ENCODE measurements at places on chromosomes 6 and 20.

DNA sequence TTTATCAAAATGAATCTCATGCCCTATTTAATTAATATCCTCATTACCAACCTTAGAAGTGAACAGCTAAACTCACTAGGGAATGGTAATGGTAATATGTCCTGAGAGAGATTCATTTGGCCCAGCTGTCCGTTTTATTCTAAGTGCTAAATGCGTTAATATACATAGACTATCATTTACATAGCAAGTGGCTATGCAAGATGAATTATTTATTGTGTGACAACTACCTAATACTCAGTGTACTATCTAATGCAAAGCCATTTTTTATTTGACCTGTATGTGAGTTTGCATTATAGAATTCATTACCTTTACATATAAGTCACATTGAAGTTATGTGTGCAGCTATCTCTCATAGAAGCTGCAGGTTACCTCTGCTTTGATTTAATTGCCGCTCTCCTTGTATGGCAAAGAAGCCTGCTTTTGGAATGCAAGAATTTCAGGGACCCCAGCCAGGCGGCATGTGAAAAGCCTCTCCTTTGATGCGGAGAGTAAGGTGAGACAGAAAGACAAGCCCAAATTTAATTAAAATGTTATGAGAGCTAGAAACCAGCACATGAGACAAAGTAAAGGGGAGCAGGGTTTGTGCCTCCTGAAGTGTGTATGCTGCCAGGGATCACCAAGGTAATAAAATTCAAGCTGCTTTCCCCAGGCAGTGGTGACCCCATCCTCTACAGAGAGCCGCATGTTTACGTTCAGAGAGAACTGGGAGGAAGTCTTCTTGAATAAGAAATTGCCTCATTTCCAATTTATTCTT is 693.0 kb upstream of the MAP3K7 start:
- no peak overlapping the region for H3K27ac ChIP-seq
- no peak for DNase-seq
- no peaks in the 10 kb centered on the region for H3K27me3 ChIP-seq
- H3K36me3 ChIP-seq, result no peaks in the 10 kb centered on the region

DNA sequence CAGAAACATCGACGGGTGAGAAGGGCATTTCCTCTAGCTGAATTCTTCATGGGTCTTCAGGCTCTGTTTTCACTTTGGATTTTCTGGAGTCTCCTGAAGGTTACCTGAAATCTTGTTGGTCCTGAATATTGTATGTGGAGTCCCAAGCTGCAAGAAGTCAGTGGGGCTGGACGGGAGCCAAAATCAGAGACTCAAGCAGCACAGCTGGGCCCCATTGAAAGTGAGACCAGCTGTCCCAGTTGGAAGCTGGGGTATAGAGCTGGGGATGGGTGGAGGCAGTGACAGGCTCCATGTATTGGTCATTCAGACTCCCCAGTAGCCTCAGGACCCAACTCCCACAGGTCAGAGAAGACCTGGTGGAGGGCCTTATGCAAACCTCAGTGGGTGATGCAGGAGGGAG is 111.3 kb upstream of the MLN start:
- no peak overlapping the region for H3K4me3 ChIP-seq
- H3K4me1 ChIP-seq, result peaks cover 29% of the 10 kb centered on the region
- H3K27ac ChIP-seq, result peak overlapping the region; percentile 47
- H3K36me3 ChIP-seq, result no peaks in the 10 kb centered on the region
- H3K27me3 ChIP-seq, result peaks cover 6% of the 10 kb centered on the region
- DNase-seq, result no peak

DNA sequence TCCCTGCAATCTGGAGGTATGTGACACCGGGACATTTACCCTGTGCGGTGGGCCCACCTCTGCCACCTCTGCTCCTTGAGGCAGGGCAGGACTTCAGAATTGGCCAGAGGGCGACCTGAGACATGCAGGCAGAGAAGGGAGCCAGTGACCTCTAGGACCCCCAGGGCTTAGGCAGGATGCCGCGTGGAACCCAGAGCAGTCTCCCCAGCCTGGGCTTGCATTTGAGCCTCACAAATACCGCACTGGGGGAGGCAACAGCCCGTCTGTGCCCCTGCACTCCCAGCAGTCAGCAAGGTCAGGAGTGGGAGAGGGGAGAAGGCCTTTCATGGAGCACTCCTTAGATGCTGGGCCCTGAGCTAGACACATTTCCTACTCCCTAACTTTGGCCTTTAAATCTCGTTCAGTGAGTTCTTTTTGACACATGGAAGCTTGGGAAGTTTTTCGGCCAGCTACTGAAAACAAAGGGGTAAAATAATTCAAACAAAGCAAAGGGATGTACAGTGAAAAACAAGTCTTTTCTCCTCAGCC is 41.7 kb downstream of the C20orf203 start:
- H3K36me3 ChIP-seq, result no peaks in the 10 kb centered on the region
- H3K27ac ChIP-seq, result no peak overlapping the region
- H3K4me3 ChIP-seq, result no peak overlapping the region
- peaks cover 2% of the 10 kb centered on the region for H3K27me3 ChIP-seq

DNA sequence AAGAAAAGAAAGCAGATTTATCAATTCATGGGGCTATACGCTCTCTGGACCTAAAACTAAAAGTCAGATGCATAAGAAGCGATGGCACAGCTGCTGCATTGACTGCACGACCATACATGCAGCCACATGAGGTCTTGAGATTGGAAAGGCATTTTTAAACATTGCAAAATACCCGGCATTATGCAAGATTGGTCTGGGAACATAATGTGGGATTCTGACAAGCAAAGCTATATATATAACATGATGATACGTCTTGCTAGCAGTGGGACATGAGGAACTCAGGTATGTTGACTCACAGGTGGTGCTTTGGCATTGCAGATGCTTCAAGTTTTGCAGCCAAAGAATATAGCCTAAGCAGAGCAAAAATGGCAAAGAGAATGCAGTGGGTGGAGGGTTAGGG is 55.1 kb downstream of the SAMD3 start:
- no peak overlapping the region for H3K27ac ChIP-seq
- no peaks in the 10 kb centered on the region for H3K27me3 ChIP-seq
- H3K36me3 ChIP-seq, result peaks cover 55% of the 10 kb centered on the region

GRCh38 chr20:4082406-4083097 is 67.2 kb upstream of the RNF24 start:
- no peaks in the 10 kb centered on the region for H3K27me3 ChIP-seq
- peak overlapping the region; percentile 28 for H3K4me3 ChIP-seq
- DNase-seq, result peak; percentile 75
- peaks cover 10% of the 10 kb centered on the region for H3K36me3 ChIP-seq
- H3K27ac ChIP-seq, result peak overlapping the region; percentile 88

- DNase-seq, result no peak
- peaks cover 2% of the 10 kb centered on the region for H3K27me3 ChIP-seq
- peak overlapping the region; percentile 37 for H3K4me3 ChIP-seq
- H3K27ac ChIP-seq, result peak overlapping the region; percentile 58
Observed at GRCh38 chr20:53934421-53935343, 135.7 kb downstream of the BCAS1 start.

Data from activated CD4-positive, alpha-beta memory T cell treated with anti-CD3 and anti-CD28 coated beads, Interleukin-2, amount 10 ng/mL, durations not matched to agents 7 days and 5 days (primary cell).